ENCODE measurements at places on chromosomes 12 and 14.

DNA sequence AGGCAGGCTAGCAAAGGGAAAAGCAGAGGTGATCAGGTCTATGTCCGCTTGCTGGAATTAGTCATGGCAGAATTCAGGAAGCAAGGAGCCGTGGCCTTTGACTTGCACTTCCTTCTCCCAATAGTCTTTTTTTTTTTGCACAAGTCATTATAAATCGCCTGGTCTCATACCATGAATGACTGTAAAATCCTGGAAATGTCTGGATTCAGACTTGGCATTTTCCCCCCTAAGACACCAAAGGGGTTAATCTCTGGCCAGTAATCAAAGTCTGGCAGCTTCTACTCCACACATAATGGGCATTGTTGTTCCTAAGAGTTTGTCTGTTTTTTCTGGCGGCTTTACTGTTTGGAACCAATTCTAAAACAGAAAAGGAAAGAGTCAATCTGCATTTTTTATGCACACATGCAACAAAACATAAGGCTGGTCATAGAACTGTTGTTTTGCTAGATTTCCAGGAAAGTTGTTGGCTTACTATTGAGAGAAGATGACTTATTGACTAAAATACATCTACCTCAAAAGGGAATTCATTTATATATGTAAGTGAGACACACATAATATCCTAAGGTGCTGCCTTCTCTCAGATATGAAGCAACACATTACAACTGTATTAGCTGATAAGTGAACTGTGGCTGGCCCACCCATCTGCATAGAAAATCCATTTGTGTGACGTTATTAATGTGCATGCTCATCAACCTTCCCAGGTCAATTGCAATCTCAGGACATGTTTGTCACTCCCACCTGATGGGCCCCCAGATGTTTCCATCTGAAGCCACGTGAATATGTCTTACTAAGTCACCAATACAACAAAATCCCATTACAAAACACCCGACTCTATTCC, 157.3 kb downstream of the BTG1 start:
- no peak overlapping the region for H3K4me3 ChIP-seq
- H3K4me1 ChIP-seq: peaks cover 6% of the 10 kb centered on the region
- H3K36me3 ChIP-seq: no peaks in the 10 kb centered on the region
- no peak overlapping the region for H3K27ac ChIP-seq
- no peak for DNase-seq

DNA sequence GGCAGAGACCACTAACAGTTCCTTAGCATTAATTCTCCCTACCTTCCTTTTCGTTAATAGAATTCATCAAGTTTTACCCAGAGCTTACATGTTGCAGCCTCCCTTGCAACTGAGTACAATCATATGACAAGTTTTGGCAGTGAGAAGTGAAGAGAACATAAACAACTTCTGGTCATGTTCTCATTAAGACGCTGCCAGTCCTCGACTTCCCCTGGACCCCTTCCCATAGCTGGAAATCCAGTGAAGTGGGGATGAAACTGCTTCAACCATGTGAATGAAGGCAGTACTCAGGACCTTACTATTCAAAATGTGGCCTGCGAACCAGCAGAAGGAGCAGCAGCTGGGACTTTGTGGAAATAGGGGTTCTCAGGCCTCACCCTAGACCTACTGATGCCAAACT, 133.9 kb downstream of the SPTSSA start:
- DNase-seq: no peak
- no peak overlapping the region for H3K4me3 ChIP-seq
- H3K4me1 ChIP-seq: peaks cover 21% of the 10 kb centered on the region
- H3K36me3 ChIP-seq: no peaks in the 10 kb centered on the region
- no peak overlapping the region for H3K27ac ChIP-seq
- H3K27me3 ChIP-seq: no peaks in the 10 kb centered on the region

DNA sequence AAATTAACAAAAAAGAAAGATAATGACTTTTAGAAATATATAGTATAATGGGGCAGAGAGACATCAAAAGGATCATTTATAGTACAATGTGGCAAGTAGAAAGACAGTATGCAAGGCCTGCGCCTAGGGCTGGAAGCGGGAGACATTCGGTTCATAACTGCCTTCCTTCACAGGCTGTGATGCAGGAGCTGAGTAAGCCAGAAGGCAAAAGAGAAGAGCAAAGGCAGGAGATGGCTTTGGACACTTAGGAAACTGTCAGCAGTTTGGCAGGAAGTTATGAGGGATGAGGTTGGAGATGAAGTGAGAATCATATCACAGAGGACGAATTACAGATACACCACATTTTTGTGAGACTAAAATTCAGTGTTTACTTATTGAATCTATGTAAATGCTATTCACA, 97.8 kb downstream of the EPS8 start:
- H3K27me3 ChIP-seq: no peaks in the 10 kb centered on the region
- no peaks in the 10 kb centered on the region for H3K36me3 ChIP-seq
- peaks cover 22% of the 10 kb centered on the region for H3K4me1 ChIP-seq
- DNase-seq: no peak

- no peak overlapping the region for H3K27ac ChIP-seq
- H3K27me3 ChIP-seq: no peaks in the 10 kb centered on the region
- no peaks in the 10 kb centered on the region for H3K4me1 ChIP-seq
- H3K4me3 ChIP-seq: no peak overlapping the region
- DNase-seq: no peak
These were observed 236.3 kb upstream of the SOX5 start for GRCh38 chr12:24185782-24186181.

DNA sequence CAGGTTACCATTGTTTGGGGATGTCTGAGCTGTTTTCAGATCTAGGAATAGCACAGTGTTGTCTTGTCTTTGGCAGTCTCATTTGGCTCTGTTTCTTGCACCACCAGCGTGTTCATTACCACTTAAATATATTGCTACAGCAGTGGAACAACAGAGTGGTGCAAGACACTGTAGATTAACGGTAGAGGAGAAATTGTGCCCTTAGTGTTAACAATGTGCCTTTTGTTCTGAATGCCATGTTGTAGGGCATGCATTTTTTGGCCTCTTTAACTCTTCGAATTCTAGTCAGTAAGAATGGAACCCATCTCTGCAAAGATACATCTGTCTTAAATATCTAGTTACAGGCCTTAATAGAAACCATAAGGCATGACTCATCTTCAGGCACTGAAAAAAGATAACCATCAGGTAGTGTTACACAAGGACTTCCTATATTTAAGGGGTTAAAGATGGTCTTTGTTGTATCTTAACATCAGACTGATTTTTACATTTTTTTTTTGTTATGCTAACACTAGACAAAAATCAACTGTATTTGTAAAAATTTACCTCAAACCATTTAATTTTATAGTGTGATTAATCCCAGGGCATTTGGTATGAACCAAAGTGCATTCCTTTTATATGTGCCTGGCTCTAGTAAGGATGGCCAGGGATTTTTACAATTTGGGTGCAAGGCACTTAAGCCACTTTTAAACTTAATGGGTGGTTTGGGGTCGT, 12.9 kb downstream of the DYRK2 start:
- H3K4me3 ChIP-seq: no peak overlapping the region
- DNase-seq: no peak
- no peak overlapping the region for H3K27ac ChIP-seq
- H3K36me3 ChIP-seq: peaks cover 23% of the 10 kb centered on the region
- no peaks in the 10 kb centered on the region for H3K27me3 ChIP-seq
- no peaks in the 10 kb centered on the region for H3K4me1 ChIP-seq

DNA sequence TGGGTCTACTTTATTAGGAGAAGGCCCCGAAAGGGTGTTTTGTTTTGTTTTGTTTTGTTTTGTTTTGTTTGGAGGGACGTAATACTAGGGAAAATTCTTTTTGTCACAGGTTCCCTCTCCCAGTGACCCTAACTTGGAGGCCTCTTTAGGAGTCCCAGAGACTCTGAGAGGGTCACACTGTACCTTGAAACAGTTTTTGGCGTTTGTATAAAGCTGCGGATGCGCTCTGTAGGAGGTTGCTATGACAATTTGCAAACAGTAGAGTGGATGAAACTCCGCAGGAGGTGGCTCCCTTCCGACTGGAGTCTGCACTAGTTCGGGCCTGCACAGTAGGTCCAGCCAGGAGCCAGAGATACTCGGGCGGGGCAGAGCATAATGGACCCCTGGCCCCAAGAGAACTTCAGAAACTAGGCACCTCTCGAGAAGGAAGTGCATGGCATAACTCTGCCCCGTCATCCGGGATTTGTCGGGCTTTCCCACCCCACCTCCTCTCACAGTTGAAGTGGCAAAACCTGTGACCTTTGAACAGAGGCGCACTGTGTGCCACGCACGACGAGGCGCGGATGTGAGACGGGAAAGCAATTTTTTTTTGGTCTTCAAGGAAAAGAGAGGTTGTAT, 1.3 kb upstream of the DYRK2 start:
- H3K27me3 ChIP-seq: no peaks in the 10 kb centered on the region
- peak; percentile 29 for DNase-seq
- no peaks in the 10 kb centered on the region for H3K36me3 ChIP-seq

- H3K27me3 ChIP-seq: no peaks in the 10 kb centered on the region
- H3K36me3 ChIP-seq: no peaks in the 10 kb centered on the region
- H3K4me3 ChIP-seq: no peak overlapping the region
These were observed 23.6 kb downstream of the PACS2 start for GRCh38 chr14:105337966-105338741.

GRCh38 chr14:24136684-24137528, 912 bp downstream of the PSME1 start:
- H3K4me1 ChIP-seq: peaks cover 24% of the 10 kb centered on the region
- H3K36me3 ChIP-seq: peaks cover 23% of the 10 kb centered on the region
- no peak for DNase-seq
- H3K27me3 ChIP-seq: no peaks in the 10 kb centered on the region

DNA sequence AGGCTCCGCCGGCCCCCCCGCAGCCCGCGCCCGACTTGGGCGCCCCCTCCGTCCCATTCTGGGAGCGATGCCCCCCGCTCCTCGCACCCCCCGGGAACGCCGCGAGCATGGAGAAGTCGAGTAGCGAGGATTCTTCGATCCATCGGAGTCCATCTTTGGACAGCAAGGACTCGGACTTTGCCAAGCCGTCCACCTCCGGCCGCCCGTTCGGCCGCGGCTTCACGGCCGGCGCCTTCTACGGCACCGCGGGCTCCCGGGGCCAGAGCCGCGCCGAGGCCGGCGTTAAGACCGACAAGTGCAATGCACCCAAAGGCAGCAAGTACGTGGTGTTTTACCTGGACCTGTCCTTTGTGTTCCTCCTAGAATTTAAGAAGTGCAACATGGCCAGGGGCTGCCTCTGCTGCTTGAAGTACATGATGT, 123.6 kb downstream of the TSPAN9 start:
- peaks cover 55% of the 10 kb centered on the region for H3K4me1 ChIP-seq
- no peaks in the 10 kb centered on the region for H3K27me3 ChIP-seq
- H3K4me3 ChIP-seq: no peak overlapping the region
- H3K36me3 ChIP-seq: no peaks in the 10 kb centered on the region

- no peaks in the 10 kb centered on the region for H3K4me1 ChIP-seq
- H3K36me3 ChIP-seq: peaks cover 10% of the 10 kb centered on the region
- no peaks in the 10 kb centered on the region for H3K27me3 ChIP-seq
- H3K27ac ChIP-seq: no peak overlapping the region
- no peak overlapping the region for H3K4me3 ChIP-seq
These were observed 111.3 kb downstream of the SYNE2 start for GRCh38 chr14:63964113-63964512.
